Psoas muscle (tissue), 8 donors: ENCODE measurements at places on chromosomes 11 and 22. TPM values are rescaled to one million over a fixed set of nuclear protein-coding genes. Genes with fewer than 3 reads are reported as not detected.

KRTAP5-11 gene
- total RNA-seq = not detected

LRRN4CL gene
- total RNA-seq = 3.0 TPM

NUDT8 gene
- total RNA-seq = 28.9 TPM

YWHAH gene
- 116 TPM for total RNA-seq

CDC42EP2 gene
- 4.9 TPM for total RNA-seq

OR52E8 gene
- not detected for total RNA-seq

DNA sequence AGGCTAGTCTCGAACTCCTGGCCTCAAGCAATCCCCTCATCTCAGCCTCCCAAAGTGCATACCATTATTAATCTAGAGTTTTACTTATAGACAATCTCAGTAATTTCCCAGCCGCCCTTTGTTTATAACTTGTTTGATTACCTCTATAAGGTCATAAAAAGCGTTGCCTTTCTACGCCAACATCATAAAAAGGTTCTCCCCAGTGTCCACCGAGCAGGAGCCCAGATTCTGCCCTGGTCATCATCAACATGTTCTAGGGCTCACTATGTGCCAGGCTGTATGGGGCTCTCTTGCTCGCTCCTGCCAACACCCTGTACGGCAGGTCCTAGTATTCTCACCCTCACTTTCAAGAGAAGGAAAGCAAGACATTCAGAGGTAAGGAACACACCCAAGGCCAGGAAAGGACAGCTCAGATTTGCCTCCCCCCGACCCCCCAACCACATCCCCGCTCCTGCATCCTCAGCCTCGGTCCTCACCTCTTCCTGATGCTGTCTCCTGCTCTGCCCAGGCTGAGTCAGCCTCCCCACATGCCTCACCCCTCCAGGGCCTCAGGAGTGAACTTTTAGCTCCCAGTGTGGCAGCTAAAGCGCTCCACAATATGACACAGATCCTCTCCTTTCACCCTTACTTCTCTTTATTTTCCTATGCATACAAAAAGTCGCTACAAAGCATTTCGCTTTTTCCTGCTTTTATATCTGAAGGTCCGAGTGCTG is 14.3 kb downstream of the ARFGAP3 start:
- H3K27ac ChIP-seq = no peak overlapping the region
- H3K36me3 ChIP-seq = peaks cover 7% of the 10 kb centered on the region
- no peaks in the 10 kb centered on the region for H3K4me1 ChIP-seq
- H3K4me3 ChIP-seq = no peak overlapping the region
- DNase-seq = no peak

DNA sequence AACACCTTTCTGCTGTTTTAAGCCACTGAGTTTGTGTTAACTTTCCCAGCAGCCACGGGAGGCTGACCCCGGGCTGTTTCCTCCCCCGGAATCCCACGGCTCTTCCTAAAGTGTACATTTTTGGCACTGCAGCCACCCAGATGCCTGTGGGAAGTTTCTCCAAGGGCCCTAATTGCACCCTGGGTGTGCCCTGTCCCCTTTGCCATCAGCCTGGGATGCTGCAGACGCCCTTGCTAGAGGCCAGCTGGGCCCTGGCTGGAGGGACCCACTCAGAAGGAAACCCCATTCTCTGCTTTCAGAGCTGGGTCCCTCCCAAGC is 883.3 kb downstream of the BRD1 start:
- H3K27me3 ChIP-seq = no peaks in the 10 kb centered on the region
- no peaks in the 10 kb centered on the region for H3K36me3 ChIP-seq
- no peaks in the 10 kb centered on the region for H3K4me1 ChIP-seq
- H3K27ac ChIP-seq = no peak overlapping the region

GRCh38 chr11:100980156-100980555 is 149.5 kb downstream of the PGR start:
- H3K27ac ChIP-seq = no peak overlapping the region
- no peaks in the 10 kb centered on the region for H3K27me3 ChIP-seq
- DNase-seq = no peak
- H3K4me3 ChIP-seq = no peak overlapping the region
- H3K4me1 ChIP-seq = no peaks in the 10 kb centered on the region

GRCh38 chr22:29343313-29343805 is 27.9 kb upstream of the RASL10A start:
- H3K36me3 ChIP-seq = no peaks in the 10 kb centered on the region
- DNase-seq = no peak
- no peaks in the 10 kb centered on the region for H3K27me3 ChIP-seq
- peak overlapping the region; percentile 79 for H3K27ac ChIP-seq
- no peak overlapping the region for H3K4me3 ChIP-seq

DNA sequence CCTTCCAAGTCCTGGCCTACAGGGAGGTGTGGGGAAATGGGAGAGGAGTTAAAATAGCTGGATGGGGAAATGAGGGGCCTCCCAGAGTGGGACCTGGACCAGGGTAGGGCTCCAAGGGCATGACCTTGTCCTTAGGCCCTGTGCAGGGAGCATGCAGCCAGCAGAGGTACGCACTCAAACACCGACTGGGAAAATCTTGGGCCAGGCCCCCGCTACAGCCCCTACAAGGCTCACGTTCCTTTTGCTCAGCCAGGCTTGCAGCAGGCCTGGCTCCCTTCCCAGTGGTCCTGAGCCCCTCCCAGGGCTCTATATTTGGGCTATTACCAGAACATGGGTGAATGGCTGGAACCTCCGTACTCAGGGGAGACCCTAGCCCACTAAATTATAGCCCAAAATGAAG is 31.3 kb downstream of the LMO1 start:
- no peaks in the 10 kb centered on the region for H3K36me3 ChIP-seq
- no peak overlapping the region for H3K4me3 ChIP-seq
- no peaks in the 10 kb centered on the region for H3K27me3 ChIP-seq
- no peaks in the 10 kb centered on the region for H3K4me1 ChIP-seq
- H3K27ac ChIP-seq = no peak overlapping the region

DNA sequence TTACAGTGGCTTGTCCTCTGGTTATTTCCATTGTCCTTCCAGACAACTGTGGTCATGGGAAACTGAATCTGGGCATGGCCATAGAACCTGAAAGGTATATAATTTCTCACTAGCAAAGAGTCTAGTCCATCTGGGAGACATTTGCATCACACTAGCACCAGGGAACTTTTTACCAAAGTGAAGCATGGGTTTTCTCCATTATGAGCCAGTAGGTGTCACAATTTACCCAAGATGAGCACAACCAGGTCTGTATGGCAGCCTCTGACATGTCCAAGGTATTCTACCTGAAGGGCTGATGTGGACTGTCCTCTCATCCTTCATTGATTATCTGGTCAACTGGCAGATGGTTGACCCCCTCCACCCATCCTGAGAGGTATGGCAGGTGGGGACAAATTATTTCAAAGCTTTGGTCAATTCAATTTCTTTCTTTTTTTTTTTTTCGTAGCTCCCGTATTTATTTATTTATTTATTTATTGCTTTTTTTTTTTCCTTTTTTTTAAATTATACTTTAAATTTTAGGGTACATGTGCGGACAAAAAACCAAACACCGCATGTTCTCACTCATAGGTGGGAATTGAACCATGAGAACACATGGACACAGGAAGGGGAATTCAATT is 425.9 kb downstream of the TMEM135 start:
- H3K27me3 ChIP-seq = no peaks in the 10 kb centered on the region
- H3K36me3 ChIP-seq = no peaks in the 10 kb centered on the region
- no peak overlapping the region for H3K27ac ChIP-seq
- no peak overlapping the region for H3K4me3 ChIP-seq

DNA sequence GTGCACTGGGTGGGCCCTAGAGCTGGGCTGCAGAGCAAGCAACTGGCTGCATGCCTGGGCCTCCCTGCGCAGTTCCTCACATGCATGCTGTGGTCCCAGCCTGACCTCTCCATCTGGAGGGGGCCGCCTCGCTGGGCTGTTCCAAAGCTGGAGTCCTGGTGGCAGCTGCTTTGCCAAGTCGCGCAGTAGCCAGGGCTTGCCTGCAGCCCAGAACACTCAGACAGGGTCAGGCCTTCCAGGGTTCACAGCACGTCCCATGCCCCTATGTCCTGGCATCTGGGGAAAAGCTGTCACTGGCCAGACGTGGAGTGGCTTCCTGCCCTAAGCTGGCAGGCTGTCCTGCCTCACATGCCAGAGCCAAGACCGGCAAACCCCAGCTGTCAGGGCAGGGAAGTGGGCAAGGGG is 16.5 kb upstream of the CDC42EP2 start:
- H3K27ac ChIP-seq = peak overlapping the region; percentile 57
- no peaks in the 10 kb centered on the region for H3K27me3 ChIP-seq
- DNase-seq = peak; percentile 92
- peaks cover 23% of the 10 kb centered on the region for H3K4me1 ChIP-seq
- no peak overlapping the region for H3K4me3 ChIP-seq

DNA sequence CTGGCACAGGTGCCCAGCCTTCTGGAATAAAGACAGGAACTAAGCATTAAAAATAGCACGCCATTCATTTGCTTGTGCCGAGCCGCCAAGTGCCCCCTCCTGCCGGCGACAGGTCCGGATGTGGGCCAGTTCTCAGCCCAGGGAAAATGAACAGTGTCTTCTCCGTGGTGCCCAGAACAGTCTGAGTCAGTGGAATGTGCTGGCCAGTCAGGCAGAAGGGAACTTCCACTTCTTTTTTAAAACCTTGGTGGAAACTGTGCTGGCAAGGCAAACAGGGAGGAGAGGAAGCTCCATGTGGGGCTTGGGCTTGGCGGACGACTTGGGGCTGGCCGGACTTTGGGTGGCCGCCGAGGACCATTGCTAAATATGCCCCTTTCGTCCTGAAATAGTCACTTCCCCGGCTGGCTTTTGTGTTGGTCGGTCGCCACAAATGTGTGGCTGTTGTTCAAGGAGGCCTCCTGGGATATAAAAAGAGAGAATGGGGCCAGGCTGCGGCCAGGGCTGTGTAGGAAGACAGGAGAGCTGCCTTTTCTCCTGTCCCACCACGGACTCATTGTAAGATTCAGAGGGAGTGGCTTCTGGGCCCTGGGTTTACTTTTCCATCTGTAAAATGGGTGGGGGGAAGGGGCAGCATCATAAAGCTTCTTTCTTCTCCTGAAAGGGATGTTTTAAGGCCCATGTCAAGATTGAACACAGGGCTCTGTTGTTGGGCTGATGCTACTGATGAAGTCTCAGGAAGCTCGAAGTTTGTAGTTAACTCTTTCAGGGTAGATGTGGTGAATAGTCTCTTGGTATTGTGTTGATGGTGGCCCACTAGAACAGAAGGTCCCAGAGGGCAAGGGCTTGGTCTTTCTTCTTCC is 101.0 kb downstream of the PTPRJ start:
- peak overlapping the region; percentile 90 for H3K27ac ChIP-seq
- H3K36me3 ChIP-seq = no peaks in the 10 kb centered on the region
- peaks cover 23% of the 10 kb centered on the region for H3K4me1 ChIP-seq

DNA sequence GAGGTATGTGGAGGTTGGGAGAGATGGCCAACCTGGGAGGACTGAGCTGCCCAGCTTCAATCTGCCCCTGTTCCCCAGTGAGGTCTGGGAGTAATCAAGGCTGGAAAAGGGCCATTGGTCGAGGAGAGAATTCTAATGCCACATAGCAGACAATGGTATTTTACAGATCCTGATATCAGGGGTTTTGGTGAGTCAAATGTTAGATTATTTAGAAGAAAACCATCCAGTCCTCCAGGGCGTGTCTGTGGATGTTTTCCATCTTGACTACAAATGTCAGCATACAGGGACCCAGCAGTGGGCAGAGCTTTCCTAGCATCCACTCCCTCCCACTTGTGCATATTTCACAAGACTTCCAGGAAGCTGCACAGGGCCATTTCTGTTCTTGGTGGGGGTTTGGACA is 107.9 kb downstream of the SCN3B start:
- H3K36me3 ChIP-seq = no peaks in the 10 kb centered on the region
- H3K4me3 ChIP-seq = no peak overlapping the region
- no peaks in the 10 kb centered on the region for H3K4me1 ChIP-seq

GRCh38 chr22:42754658-42755057 is 34.0 kb upstream of the A4GALT start:
- no peak overlapping the region for H3K4me3 ChIP-seq
- no peaks in the 10 kb centered on the region for H3K27me3 ChIP-seq
- H3K36me3 ChIP-seq = no peaks in the 10 kb centered on the region
- no peaks in the 10 kb centered on the region for H3K4me1 ChIP-seq
- H3K27ac ChIP-seq = no peak overlapping the region
- no peak for DNase-seq

DNA sequence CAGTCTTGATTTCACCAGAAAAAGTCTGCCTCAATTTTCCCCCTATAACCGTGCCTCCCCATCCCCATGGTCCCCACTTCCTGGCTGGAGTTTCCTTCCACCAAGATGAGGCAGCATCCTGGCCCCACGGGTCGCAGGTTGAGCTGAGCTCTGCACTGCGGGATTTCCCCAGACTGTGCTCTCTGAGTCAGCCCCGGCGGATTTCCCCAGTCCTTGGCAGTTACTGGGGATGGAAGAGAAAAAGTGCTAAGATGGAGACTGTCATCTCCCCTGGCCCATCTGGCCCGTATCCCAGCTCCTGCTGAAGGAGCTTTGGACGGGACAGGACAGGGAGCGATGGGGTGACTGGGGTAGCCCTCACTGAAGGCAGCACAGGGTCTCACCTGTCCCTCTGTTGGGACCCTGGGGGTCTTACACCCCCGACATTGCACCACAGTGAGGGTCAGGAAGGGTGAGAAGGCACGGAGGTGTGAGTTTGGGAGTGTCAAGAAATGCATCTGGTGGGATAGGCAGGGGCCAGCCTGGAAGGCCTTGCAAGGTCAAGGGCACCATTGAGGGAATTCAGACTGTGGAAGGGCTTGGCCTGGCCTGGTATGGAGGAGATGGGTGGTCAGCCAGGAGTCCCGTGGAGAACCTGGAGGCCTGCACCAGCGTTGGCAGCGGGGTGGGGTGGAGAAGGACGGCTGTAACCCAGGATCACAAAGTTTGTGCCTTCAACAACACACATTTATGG is 36.5 kb downstream of the NADSYN1 start:
- no peak overlapping the region for H3K27ac ChIP-seq
- DNase-seq = no peak
- H3K36me3 ChIP-seq = no peaks in the 10 kb centered on the region

DNA sequence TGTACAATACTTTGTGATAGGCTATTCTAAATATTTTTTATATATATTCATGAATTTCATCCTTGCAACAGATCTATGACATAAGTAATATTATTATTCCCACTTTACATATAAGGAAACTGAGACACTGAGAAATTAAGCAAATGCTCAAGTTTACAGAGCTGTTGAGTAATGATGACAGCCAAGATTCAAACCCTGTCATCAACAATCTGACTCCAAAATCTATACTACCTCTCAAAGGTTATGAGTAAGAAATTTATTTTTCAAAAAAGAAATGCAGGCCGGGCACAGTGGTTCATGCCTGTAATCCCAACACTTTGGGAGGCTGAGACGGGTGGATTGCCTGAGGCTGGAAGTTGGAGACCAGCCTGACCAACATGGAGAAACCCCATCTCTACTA is 22.6 kb upstream of the SOX6 start:
- no peak overlapping the region for H3K27ac ChIP-seq
- no peak overlapping the region for H3K4me3 ChIP-seq
- H3K27me3 ChIP-seq = no peaks in the 10 kb centered on the region
- DNase-seq = no peak

- no peaks in the 10 kb centered on the region for H3K27me3 ChIP-seq
- H3K4me1 ChIP-seq = peaks cover 5% of the 10 kb centered on the region
- peak; percentile 51 for DNase-seq
- peak overlapping the region; percentile 75 for H3K4me3 ChIP-seq
- peaks cover 14% of the 10 kb centered on the region for H3K36me3 ChIP-seq
Measured at GRCh38 chr22:43185860-43186261, 1.1 kb downstream of the TTLL12 start.
